ENCODE measurements at places on chromosomes 7 and 10.

GRCh38 chr10:86599729-86600128 is 54.6 kb upstream of the OPN4 start:
- H3K4me3 ChIP-seq, result no peak overlapping the region
- H3K27me3 ChIP-seq, result no peaks in the 10 kb centered on the region

GRCh38 chr10:100993986-100994708 is 5.5 kb upstream of the LZTS2 start:
- peaks cover 20% of the 10 kb centered on the region for H3K4me1 ChIP-seq
- H3K36me3 ChIP-seq, result peaks cover 23% of the 10 kb centered on the region
- H3K27me3 ChIP-seq, result no peaks in the 10 kb centered on the region
- DNase-seq, result no peak
- no peak overlapping the region for H3K27ac ChIP-seq
- no peak overlapping the region for H3K4me3 ChIP-seq

DNA sequence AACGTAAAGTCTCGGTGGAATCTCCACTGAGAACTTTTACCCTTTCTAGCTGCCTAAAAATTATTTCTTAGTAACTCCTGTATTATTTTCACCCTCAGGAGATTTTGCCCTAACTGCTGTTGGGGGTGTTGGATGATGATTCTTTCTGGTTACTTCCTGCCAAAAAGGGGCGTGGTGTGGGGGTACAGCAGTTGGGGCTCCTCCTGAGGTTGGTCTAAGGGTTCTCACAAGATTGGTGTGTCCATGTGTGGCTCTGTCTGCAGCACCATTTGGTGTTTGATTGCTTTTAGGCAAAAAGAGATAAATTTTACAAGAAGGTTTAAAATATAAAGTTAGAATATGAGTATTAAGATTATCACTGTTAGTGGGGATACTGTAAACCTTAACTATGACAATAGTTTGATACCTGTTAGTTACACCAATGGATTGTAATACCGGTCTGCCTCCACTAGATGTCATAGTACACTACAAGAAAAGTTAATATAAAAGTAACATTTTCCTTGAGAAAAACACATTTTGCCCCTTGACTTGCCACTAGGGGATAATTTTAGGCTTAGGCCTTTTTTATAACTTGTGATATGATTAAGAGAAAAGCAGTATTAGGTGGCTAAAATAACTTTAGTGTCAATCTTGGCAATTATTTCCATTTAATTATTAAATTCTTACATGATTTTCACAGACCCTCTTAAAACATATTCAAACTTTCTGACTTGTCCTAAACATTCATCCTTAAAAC is 928.7 kb downstream of the IPMK start:
- H3K4me1 ChIP-seq, result no peaks in the 10 kb centered on the region
- no peaks in the 10 kb centered on the region for H3K36me3 ChIP-seq
- H3K4me3 ChIP-seq, result no peak overlapping the region

DNA sequence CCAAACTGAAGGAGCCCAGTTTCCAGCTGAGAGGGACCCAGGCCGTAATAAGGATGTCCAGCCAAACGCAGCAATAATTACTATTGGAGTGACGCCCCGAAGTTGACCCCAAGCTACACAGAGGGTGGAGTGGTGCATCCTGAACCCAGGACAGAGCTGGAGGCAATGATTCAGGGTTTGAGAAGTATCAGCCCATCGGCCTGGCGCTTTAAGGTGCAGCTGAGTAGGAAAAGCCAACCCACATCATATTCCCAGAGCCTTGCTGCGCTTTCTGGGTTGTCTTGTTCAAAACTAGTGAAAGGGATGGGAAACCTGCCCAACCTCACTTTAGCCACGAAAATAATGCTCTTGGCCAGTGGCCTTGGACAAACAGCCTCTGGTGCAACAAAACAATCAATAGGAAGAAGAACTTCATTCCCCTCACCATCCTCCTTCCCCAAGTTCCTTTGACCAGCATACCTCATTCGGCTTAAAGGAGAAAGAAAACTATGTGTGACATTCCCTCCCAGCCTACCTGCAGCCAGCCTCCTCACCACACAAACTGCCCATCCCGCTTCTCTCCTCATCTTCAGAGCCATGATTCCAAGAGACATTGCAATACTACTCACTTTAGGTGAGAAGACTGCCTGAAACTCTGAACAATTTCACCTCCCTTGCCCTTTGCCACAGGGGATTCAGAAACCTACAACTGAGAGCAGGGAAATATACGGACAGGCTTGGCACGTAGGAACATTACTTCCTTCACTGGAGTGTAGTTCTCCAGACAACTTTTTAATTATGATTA is 217.2 kb upstream of the MKLN1 start:
- H3K4me1 ChIP-seq, result peaks cover 31% of the 10 kb centered on the region
- H3K27me3 ChIP-seq, result no peaks in the 10 kb centered on the region
- DNase-seq, result no peak

DNA sequence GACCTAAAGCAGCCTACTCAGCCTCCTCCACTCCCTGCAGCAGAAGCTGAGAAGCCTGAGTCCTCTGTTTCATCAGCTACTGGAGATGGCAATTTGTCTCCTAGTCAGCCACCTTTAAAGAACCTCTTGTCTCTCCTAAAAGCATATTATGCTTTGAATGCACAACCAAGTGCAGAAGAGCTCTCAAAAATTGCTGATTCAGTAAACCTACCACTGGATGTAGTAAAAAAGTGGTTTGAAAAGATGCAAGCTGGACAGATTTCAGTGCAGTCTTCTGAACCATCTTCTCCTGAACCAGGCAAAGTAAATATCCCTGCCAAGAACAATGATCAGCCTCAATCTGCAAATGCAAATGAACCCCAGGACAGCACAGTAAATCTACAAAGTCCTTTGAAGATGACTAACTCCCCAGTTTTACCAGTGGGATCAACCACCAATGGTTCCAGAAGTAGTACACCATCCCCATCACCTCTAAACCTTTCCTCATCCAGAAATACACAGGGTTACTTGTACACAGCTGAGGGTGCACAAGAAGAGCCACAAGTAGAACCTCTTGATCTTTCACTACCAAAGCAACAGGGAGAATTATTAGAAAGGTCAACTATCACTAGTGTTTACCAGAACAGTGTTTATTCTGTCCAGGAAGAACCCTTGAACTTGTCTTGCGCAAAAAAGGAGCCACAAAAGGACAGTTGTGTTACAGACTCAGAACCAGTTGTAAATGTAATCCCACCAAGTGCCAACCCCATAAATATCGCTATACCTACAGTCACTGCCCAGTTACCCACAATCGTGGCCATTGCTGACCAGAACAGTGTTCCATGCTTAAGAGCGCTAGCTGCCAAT is 202.2 kb downstream of the ZEB1 start:
- H3K27me3 ChIP-seq, result no peaks in the 10 kb centered on the region
- no peak for DNase-seq
- peaks cover 5% of the 10 kb centered on the region for H3K36me3 ChIP-seq
- no peak overlapping the region for H3K4me3 ChIP-seq
- H3K4me1 ChIP-seq, result no peaks in the 10 kb centered on the region

GRCh38 chr10:33534416-33534815 is 199.9 kb upstream of the NRP1 start:
- H3K27me3 ChIP-seq, result peaks cover 4% of the 10 kb centered on the region
- DNase-seq, result no peak
- H3K4me3 ChIP-seq, result no peak overlapping the region
- no peaks in the 10 kb centered on the region for H3K36me3 ChIP-seq
- H3K4me1 ChIP-seq, result no peaks in the 10 kb centered on the region

- no peak overlapping the region for H3K4me3 ChIP-seq
- peaks cover 4% of the 10 kb centered on the region for H3K27me3 ChIP-seq
- peaks cover 5% of the 10 kb centered on the region for H3K4me1 ChIP-seq
- no peaks in the 10 kb centered on the region for H3K36me3 ChIP-seq
Observed at GRCh38 chr7:157669768-157670351, 333.1 kb downstream of the DNAJB6 start.

- no peaks in the 10 kb centered on the region for H3K27me3 ChIP-seq
- H3K4me1 ChIP-seq, result no peaks in the 10 kb centered on the region
- H3K4me3 ChIP-seq, result no peak overlapping the region
Observed at GRCh38 chr10:92737484-92737883, 47.7 kb downstream of the HHEX start.

- no peak overlapping the region for H3K27ac ChIP-seq
- no peak for DNase-seq
- H3K36me3 ChIP-seq, result no peaks in the 10 kb centered on the region
Observed at GRCh38 chr10:28644647-28645046, 32.7 kb upstream of the BAMBI start.

DNA sequence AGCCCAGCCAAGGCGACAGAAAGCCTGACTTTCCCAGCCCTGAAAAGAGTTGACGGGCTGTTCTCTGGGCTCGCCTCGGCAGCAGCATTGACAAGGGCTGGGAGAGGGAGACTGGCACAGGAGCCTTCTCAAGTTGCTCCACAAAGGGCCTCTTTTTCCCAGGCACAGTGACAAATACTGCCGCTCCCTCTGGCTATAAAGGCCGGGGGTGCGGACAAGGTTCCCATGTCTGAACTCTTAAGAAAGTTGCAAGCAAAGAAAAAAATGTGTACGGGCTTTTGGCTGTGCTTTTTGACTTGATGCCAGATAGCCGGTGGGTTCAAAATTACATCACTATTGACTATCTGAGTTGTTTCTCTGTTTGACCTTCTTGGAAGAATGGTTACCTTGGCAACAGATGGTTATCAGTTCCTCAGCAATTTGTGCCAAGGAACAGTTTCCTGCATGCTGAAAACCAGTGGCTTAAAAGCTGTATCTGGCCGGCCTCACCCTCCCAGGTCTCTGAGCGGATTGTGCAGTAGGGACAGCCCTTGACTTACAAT is 115.9 kb upstream of the EEPD1 start:
- H3K4me1 ChIP-seq, result peaks cover 5% of the 10 kb centered on the region
- H3K36me3 ChIP-seq, result no peaks in the 10 kb centered on the region

GRCh38 chr10:2925631-2926030 is 141.7 kb upstream of the PFKP start:
- no peak overlapping the region for H3K4me3 ChIP-seq
- H3K36me3 ChIP-seq, result no peaks in the 10 kb centered on the region
- H3K27ac ChIP-seq, result no peak overlapping the region
- no peaks in the 10 kb centered on the region for H3K4me1 ChIP-seq
- DNase-seq, result no peak

DNA sequence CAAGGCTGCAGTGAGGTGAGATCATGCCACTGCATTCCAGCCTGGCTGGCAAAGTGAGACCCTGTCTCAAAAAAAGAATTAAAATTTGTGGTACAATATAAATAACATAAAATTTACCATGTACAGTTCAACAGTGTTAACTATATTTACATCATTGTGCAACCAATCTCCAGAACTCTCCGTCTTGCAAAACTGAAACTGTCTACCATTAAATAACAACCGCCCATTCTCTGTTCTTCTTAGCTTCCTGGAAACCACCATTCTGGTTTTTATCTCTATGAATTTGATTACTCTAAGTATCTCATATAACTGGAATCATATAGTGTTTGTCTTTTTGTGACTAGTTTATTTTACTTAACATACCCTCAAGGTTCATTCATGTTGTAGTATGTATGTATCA is 167.6 kb downstream of the AUTS2 start:
- H3K4me3 ChIP-seq, result no peak overlapping the region
- H3K4me1 ChIP-seq, result no peaks in the 10 kb centered on the region
- H3K27ac ChIP-seq, result no peak overlapping the region

- DNase-seq, result no peak
- no peaks in the 10 kb centered on the region for H3K36me3 ChIP-seq
- H3K27ac ChIP-seq, result no peak overlapping the region
- no peaks in the 10 kb centered on the region for H3K4me1 ChIP-seq
- H3K27me3 ChIP-seq, result no peaks in the 10 kb centered on the region
Observed at GRCh38 chr7:103731169-103731568, 258.3 kb downstream of the RELN start.

GRCh38 chr10:62239994-62240393 is 28.6 kb downstream of the RTKN2 start:
- DNase-seq, result peak; percentile 45
- peaks cover 56% of the 10 kb centered on the region for H3K4me1 ChIP-seq
- no peaks in the 10 kb centered on the region for H3K36me3 ChIP-seq
- no peak overlapping the region for H3K27ac ChIP-seq
- H3K27me3 ChIP-seq, result no peaks in the 10 kb centered on the region

DNA sequence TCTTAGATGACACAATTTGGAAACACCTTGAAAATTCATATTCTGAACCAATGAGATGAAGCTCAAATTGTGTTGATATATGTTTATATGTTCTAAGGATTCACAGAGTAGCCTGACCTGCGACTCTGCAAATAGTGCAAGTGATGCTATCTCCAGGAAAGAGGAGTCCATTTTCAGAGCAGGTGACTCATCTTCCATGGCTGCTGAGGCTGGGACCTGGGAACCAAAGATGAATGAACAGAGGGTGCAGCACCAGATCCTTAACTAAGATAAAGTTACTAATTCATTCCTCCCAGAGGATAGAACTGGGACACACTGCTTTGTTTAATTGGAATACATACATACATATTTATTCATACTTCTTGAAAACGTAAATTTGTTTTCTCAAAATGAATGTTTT is 240.6 kb upstream of the SEMA3C start:
- DNase-seq, result no peak
- H3K4me1 ChIP-seq, result no peaks in the 10 kb centered on the region
- H3K36me3 ChIP-seq, result no peaks in the 10 kb centered on the region
- H3K27ac ChIP-seq, result no peak overlapping the region

DNA sequence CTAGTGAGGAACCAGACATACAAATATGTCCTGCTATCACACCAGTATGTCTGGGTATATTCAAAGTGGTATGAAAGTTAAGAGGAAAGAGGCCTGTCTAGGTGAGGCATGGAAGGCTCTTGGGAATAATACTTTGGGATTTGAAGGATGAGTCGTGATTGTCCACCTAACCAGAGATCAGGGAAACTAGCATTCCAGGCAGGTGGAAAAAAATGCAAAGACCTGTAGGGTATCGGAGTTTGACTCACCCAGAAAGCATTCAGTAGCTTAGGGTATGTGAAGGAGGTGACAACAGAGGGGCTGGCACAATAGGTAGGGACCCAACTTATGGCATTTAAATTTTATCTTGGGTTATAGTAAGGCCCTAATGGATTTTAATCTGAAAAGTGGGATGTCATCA is 950 bp upstream of the GCC1 start:
- no peak overlapping the region for H3K27ac ChIP-seq
- peaks cover 67% of the 10 kb centered on the region for H3K4me1 ChIP-seq
- no peaks in the 10 kb centered on the region for H3K27me3 ChIP-seq
- H3K4me3 ChIP-seq, result no peak overlapping the region

DNA sequence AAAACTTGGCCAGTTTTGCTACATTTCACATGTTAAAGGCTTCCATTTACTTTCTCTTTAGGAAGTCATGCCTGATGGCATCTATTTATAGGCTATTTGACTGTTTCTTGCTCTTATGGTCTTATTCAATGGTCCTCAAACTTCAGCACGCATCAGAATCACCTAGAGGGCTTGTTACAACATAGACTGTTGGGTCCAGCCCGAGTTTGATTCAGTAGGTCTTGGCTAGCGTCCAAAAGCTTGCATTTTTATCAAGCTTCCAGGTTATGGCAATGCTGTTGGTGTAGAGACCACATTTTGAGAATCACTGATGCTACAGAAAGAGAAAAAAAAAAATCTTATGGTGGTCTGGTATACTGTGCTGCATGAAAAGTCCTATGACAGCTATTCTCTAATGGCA is 51.9 kb downstream of the MTPN start:
- H3K27me3 ChIP-seq, result no peaks in the 10 kb centered on the region
- H3K4me1 ChIP-seq, result peaks cover 8% of the 10 kb centered on the region
- no peak overlapping the region for H3K4me3 ChIP-seq
- no peak overlapping the region for H3K27ac ChIP-seq
- peaks cover 15% of the 10 kb centered on the region for H3K36me3 ChIP-seq

Measured in CD4-positive, alpha-beta memory T cell (primary cell).